ENCODE measurements at places on chromosomes 12 and 14.

GRCh38 chr14:96058576-96059200, 19.5 kb downstream of the C14orf132 start:
- DNase-seq, result no peak

DNA sequence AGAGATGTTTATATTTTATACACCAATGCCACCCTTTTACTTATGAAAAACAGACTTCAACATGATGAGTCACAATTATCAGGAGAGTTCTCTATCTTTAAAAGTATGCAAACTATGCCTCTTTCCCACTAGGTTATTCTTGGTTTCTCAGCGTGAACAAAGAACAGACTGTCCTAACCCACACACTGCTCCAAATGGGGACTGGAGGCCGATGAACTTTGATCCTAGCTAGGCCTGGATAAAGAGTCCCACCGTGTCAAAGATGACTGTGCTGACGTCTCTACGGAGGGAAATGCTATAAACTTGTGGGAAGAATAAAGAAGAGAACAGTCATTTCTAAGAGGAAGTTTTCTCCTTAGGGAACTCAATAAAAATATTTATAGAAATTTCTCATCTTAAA, 160.1 kb downstream of the EPS8 start:
- no peak for DNase-seq

- no peak for DNase-seq
Measured at GRCh38 chr14:58563978-58564377, 73.8 kb upstream of the DACT1 start.

- DNase-seq, result no peak
Measured at GRCh38 chr14:65506801-65507200, 94.3 kb downstream of the FUT8 start.

DNA sequence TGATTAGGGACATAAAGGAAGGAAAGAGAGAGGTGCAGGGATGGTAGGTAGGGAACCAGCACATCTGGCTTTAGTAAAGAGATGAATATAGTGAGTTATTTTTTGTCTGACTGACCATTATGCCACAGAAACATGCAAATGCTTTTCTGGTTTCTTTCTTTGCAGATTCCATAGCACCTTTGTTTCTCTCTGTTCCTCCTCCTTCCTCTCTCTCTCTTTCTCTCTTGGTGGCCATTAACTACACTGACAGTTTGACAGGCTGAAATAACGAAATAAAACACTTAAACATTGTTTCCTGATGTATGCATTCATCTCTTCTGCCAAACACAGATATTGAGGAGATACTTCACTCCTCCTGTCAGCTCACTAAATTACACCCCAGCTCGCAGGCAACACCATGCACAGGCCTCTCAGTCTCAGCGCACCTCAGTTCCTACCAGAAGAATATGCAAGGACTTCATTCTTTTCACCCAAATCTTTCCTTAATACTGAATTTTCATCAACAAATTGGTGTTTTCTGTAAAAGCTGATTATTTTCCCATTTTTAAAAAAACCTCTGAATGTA, 406.9 kb upstream of the SOX5 start:
- DNase-seq, result no peak

- no peak for DNase-seq
Measured at GRCh38 chr12:71397433-71397954, 42.1 kb upstream of the LGR5 start.

- no peak for DNase-seq
Measured at GRCh38 chr12:116295327-116296263, 18.1 kb upstream of the MED13L start.

DNA sequence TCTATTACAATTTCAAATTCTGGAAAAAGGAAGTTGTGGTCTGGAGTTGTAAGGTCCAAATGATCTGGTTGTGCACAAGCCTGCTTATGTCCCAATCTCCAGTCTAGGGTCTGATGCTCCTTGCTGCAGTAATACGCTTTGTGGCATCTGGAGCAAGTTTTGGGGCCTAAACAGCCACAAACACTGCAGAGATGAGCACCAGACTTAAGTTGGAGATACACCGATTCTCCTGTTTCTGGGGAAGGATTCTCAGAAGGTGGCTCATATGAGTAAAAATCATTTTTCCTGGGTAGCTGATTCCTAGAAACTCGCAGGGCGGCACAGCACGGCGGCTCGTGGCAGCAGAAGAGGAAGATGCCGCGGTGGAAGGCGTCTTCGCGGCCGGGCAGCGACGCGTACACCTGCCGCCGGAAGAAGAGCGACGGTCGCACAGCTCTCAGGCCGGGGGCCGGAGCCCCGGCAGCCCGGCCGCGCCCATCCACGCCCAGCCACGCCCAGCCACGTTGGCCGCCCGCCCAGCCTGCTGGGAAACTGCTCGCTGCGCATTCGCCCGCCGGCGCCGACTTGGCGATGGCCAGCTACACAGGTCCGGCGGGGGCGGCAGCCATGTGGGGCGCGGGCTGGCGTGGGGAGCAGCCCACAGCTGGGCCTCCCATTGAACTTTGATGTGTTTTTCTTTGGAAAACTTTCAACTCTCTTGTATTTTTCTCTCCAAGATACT, 129.0 kb downstream of the ASCL4 start:
- no peak for DNase-seq

GRCh38 chr12:28409892-28410291, 219.6 kb downstream of the CCDC91 start:
- DNase-seq, result no peak

GRCh38 chr14:102917056-102917385, 5.4 kb upstream of the AMN start:
- DNase-seq, result no peak

GRCh38 chr12:27924350-27925135, 48.0 kb downstream of the PTHLH start:
- no peak for DNase-seq

- DNase-seq, result no peak
Measured at GRCh38 chr12:91043408-91043807, 14.4 kb downstream of the KERA start.

DNA sequence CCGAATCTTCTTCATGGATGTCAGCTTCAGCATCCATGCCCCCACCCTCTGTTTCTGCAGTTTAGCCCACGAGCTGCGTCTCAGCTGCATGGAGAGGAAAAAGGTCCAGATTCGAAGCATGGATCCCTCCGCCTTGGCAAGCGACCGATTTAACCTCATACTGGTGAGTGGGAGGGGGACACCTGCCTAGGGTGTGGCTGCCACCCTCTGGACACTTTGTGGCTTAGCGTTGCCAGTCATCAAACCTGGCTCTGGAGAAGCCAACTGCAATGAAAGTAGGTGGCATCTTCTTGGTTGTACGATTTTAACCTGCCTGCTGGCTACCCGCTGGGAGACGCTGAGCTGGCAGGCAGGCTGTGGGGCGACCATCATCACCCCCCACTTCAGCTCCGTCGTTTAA, 16.7 kb downstream of the DCAF4 start:
- DNase-seq, result no peak

- no peak for DNase-seq
Measured at GRCh38 chr12:90245391-90245790, 536.8 kb upstream of the ATP2B1 start.

GRCh38 chr12:118183155-118183554, 47.2 kb downstream of the PEBP1 start:
- DNase-seq, result no peak

- DNase-seq, result no peak
Measured at GRCh38 chr12:30794591-30795409, 40.0 kb upstream of the CAPRIN2 start.

GRCh38 chr12:50961708-50962107, 9.4 kb downstream of the HIGD1C start:
- DNase-seq, result no peak

DNA sequence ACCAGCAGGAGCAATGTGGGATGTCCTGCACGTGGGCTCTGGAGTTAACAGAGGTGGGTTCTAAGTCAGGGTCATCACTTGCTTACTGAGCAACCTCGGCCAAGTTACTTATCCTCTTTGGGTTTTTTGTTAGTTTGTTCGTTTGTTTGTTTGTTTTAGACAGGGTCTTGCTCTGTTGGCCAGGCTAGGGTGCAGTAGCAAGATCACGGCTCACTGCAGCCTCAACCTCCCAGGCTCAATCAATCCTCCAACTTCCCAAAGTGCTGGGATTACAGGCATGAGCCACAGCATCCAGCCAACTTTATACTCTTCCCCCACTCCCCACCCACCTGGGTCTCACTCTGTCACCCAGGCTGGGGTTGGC, 78.4 kb downstream of the SETD3 start:
- DNase-seq, result no peak

GRCh38 chr14:105388110-105388951, 10.0 kb upstream of the TEX22 start:
- DNase-seq, result no peak

- DNase-seq, result no peak
Measured at GRCh38 chr14:58191763-58192601, 8.0 kb upstream of the ACTR10 start.

DNA sequence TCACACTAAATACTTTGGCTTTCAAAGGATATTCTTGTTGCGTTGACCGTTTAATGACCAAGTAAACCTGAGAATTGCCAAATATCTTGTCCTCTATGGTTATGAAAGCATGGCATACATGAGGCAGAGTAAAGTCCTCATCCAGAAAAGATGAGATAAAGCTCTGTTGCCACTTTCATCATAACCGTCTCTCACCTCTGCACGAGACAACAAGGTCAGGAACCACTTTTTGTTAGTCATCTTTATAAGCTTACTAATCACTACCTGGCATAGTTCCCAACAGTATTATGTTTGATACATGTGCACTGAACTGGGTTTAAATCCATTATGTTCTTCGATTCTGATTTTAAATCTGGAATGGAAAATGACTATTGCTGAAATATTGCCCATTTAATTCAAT, 31.3 kb downstream of the PTPRB start:
- DNase-seq, result no peak

DNA sequence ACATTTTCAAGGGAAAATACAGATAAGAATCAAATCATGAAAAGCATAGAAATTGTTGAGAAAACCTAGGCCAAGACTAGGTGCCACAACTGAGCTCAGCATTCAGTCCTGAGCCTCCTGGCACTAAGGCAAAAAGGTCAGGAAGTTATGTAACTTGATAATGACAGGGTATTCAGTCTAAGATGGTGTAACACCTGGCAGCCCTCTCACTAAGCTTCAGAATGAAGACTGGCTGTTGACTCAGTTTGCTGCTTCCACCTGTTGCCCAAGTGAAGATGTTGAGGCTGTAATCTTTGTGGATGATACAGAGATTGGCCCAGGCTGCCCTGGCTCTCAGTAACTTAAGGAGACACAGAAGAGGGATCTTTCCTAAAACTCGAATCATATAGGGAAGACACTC, 19.6 kb downstream of the PROX2 start:
- DNase-seq, result no peak

DNA sequence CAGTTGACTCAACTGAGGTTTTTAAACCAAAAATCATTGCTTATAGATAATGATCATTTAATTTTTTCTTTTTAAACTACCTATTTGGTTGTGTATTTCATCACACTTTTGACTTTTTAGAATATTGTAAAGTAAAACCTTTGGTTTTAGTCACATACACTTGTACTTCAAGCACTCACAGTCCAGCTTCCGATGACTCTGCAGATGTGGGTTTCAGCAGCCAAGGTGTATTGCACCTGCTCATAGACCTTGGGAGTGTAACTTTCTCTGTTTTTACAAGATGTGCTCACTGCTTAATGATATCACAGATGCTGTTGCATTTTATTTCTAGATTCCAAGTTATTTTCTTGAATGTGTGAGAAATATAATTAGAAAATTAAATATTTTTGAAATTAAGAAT, 188.3 kb upstream of the SLC38A2 start:
- no peak for DNase-seq

DNA sequence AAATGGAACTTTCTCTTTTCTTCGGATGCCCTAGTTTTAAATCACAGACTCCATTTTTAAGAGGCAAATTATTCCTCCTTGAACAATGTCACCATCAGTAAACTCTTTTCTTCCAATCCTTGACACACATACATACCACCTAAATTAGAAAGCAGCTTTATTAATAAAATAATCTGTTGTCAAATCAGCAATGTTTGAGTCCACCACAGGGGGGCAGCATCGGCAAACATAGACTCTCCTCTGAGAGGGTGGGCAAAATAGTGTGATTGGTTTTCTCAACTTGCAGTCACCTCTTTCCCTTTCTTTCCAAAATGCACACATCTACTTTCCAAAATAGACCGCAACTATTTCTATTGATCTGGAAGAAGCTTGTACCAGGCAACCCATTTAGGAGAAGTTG, 438.4 kb upstream of the OR4E1 start:
- DNase-seq, result peak; percentile 27

DNA sequence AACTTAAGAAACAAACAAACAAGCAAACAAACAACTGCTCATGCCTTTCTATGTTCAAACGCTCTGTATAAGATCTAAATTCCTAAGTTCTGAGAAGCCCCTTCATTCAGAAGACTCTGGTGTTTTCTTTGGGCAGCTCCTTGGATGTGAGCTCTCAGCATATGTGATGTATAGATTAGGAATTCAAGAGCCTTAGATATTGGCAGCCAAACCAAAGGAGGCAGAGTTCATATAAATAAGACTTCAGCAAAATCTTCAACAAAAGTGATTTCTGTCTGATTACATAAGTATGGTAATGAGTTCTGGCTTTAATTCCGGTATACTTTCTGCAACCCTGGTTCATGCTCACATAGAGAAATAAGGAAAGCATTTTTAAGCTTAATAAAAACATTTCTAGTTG, 145.6 kb downstream of the DYRK2 start:
- DNase-seq, result no peak

GRCh38 chr12:131929581-131930456, 743 bp downstream of the PUS1 start:
- peak; percentile 31 for DNase-seq

DNA sequence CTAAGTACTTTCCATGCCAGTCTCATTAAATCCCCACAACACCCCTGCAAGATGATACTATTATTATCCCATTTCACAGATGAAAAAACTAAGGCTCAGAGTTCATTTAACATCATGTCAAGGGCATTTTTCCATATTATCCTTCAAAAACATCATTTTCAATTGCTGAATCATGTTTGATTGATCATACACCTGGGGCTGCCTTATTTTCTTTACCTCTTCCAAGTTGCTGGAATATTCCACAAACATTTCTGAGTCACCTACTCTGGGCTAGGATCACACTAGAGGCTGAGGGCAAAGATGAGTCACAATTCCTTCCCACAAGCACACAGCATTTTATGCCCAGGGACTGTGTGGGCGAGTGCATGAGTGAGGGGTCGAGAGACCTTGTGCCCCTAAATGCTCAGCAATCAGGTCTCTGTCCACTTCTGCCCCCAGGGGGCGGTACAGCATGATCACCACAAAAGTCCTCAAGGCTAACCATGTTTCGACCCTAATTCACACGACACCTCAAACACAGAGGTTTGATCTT, 14.1 kb upstream of the TMEM119 start:
- peak; percentile 67 for DNase-seq

DNA sequence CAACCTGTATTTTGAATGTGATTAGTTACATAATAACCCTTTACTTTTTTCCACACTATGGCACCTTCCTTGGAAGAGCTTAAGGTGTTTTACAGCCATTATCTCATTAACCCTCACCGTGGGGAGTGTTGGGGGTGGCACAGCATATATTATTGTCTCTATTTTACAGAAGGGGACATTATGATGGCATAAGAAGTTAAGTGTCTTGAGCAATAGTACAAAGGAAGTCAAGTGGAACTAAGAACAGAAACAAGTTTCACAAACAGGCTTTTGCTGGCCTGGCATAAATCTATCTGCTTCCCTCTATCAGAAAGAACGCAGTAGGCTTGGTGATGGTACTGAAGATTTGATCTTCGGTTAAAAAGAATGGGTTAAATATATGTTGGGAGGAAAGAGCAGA, 169.7 kb upstream of the OTX2 start:
- no peak for DNase-seq

Data from activated CD4-positive, alpha-beta T cell treated with anti-CD3 and anti-CD28 coated beads for 4 hours (primary cell).